ENCODE measurements at places on chromosomes 4 and X. TPM values are rescaled to one million over a fixed set of nuclear protein-coding genes. Genes with fewer than 3 reads are reported as not detected.

DNA sequence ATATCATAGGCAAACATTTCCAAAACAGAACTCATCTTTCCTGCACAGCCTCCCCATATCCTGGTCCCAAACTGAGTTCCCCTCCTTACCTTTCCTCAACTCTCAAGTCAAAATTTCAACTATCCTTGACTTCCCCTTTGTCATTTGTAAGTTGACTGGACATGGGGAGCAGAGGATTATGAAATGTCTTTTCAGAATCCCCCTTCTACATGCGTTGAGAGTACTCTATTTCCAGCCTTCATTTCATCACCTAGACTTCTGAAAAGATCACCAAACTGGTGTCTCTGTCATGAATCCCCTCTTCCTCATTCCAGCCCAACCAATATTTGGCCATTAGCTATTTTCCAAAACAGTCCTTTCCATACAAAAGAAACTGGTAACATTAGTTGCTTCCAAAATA, 95.2 kb downstream of the SYNPO2 start:
- no peak for DNase-seq

GRCh38 chr4:138056541-138056940, 185.6 kb downstream of the SLC7A11 start:
- no peak for DNase-seq

- no peak for DNase-seq
These were observed 17.6 kb upstream of the WFS1 start for GRCh38 chr4:6252051-6252450.

GRCh38 chrX:69321789-69322188, 156.5 kb upstream of the PJA1 start:
- DNase-seq: no peak

The IGSF1 gene
- total RNA-seq: not detected

The SMIM9 gene
- not detected for total RNA-seq
